Lung (tissue), 17 donors: ENCODE measurements at places on chromosomes 16 and 17.

- DNase-seq = peak; percentile 88
These were observed at the start of gene GIT1 for GRCh38 chr17:29589524-29590410. GIT1 (minus strand) TSS chr17:29589648; CDS start chr17:29589378, 270 bp downstream.

- DNase-seq = no peak
These were observed 55.3 kb downstream of the CLUH start for GRCh38 chr17:2656283-2656682.

- DNase-seq = no peak
These were observed 5.3 kb upstream of the HSD11B2 start for GRCh38 chr16:67425580-67425979.

DNA sequence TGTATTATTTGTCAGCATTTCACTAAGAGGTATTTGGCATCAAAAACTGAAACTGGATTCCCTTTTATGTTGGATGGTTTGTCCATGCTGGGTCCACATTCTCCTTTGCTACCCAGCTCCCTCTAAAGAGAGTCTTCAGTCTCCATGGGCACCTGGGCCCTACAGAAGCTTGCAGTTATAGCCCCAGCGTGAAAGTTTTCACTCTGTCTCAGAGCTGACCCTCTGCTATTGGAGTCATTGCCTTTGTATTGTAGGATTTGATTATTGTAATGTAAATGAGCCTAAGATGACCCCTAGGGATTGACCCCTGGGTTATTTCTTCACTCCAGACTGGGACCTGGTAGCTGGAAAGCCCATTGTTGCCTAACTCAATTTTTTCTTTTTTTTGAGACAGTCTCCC, 1026.5 kb upstream of the EEF2KMT start:
- no peak for DNase-seq

DNA sequence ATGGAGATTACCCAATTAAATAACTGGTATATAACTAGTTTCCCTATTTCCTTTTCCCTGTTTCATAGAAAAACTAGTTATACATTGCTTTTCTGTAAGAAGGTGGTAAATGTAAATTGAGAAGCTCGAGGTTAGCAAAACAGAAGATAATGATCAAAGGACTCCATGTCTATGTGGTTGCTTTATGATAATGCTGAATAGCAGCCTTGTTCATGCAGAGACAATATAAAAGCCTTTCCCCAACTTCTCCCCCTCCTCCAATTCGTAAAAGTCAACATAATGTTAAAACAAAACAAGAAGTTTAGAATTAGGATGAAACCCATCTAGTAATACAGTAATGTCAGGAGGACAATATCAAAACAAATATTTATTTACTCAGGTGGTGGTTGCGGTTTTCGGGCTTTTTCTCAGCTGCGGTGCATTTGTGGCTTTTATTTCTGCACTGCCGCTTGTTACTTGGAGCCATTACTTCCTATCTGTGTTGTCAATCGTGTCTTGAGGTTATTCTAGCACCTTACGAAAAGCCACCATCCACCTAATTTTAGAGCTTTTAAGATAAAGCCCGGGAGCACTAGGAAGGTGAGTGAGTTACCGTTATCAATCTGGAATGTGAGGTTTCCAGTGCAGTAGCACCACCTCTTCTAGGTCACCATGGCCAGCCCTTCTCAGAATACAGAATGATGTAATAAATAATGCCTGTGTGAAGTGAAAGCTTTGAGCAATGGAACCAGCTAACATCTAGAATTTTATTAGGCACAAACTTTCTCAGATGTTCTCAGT, 297.5 kb downstream of the CDH13 start:
- no peak for DNase-seq

GRCh38 chr16:79484237-79484636, 116.3 kb downstream of the MAF start:
- no peak for DNase-seq

- DNase-seq = peak; percentile 37
These were observed 6.1 kb upstream of the RNF157 start for GRCh38 chr17:76246080-76247066.
